ENCODE measurements at places on chromosomes 13 and 19.

DNA sequence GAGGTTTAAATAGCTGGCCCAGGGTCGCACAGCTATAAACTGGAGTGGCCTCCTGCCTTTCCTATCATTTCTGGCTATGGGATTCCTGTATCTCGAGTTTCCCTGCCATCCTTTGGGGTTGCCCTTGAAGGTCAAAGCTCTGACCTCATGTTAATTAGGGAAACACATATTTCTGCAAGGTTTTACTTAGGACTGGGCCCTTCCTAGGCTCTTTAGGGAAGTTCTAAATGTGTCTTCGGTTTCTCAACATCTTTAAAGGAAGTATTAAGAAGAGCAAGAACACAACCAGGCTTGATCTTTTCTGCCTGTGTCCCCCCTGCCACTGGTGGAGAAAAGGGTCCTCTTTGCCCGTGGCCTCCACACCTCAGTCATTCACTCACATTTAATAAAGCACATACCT is 10.8 kb downstream of the LCP1 start:
- no peak for DNase-seq

GRCh38 chr19:33532859-33533460 is 11.4 kb upstream of the PEPD start:
- DNase-seq = no peak

- DNase-seq = no peak
Measured at GRCh38 chr13:89755729-89756492, 1591.6 kb upstream of the MIR17HG start.

DNA sequence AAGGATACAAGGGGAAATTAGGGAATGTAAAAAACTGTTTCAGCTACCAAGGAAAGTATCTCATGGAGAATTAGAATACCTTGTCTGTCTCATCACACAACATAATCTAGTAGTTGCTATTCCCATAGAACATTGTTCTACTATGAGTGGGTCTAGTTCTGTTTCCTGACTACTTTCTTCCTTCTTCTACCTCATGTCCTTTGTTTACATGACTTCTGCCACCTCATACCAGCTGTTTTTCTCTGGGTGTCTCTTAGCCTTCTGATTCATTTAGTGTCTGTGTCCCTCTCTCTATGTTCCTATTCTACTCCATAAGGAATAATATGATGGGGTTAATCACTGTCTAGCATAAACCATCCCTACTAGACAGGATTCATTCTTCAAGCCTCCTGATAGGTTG is 887.3 kb downstream of the DIAPH3 start:
- DNase-seq = no peak

DNA sequence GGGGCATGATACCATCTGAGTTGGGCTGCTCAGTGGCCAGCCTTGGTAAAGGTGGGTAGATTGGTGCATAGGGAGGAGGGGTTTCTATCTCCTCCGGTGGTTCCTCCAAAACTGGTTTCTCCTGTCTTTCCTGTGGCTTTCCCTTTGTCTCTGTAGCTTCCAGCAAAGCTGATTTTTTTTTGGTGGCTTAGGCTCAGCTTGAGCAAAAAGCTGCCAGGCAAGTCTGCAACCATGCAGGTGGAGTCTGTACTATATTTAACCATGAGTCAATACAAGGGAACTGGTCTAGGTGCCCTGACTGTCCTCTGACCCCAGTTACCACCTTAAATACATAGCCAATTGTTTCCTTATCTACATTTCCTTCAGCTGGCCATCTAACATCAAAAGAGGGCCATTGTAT is 64.0 kb upstream of the ZNF681 start:
- no peak for DNase-seq

DNA sequence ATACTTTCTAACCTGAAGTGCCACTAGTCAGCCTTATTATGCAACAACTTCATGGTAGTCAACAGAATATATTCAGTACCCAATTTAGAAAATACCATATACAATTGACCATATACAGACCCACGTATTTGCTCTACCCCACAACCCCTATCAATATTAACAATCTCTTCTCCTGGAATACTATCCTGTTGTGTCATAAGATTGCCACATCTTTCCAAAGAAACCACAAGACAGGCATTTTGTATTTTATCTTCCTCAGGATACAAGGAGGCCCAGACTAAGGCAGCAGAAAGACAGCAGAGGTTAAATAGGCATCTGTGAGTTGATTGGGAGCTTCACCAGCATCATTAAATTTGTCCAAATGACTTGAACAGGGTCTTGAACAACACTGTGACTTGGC is 4.5 kb downstream of the SPART start:
- no peak for DNase-seq

All from CD4-positive, alpha-beta T cell treated with Interleukin-21 for 1 hour (primary cell).